ENCODE measurements at places on chromosomes 1 and 21. TPM values are rescaled to one million over a fixed set of nuclear protein-coding genes. Genes with fewer than 3 reads are reported as not detected.

DNA sequence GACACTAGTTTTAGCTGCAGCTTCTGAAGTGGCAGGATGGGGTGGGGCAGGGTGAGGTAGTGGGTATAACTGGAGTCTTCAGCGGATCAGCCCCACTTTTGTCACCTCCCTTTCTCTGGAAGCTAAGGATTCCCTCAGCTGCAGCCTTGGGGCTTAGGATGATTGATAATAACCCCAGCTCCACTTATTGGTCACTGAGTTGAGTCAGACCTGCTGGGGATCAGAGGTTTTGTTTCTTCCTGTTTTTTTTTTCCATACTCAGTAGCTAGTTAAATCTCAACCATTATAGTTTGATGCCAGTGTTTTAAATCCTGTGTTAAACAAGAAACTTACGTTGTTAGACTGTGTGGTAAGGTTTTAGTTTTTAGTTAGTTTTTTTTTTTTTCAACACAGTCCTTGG, 57.2 kb downstream of the LAMC1 start:
- no peak for DNase-seq
- H3K27ac ChIP-seq = no peak overlapping the region
- H3K4me3 ChIP-seq = no peak overlapping the region
- H3K4me1 ChIP-seq = peaks cover 42% of the 10 kb centered on the region
- no peaks in the 10 kb centered on the region for H3K36me3 ChIP-seq
- no peaks in the 10 kb centered on the region for H3K27me3 ChIP-seq

DNA sequence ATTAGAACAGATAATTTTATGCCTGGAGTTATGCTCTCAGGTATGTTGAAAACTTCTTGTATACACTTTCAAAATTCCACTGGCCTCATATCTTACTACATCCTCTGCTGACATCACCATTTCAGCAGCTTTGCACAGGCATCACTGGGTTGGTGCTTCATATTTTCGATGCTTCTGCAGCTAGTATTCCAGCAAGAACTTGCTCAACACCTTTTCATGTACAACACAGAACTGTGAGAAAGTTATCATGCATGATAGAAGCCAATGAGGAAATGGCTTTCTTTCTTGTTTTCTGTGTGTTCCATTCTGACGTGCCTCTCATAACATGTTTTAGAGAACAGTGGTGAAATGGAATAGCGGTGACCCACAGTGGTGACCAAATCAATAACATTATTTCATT, 5.1 kb upstream of the GBP5 start:
- no peak for DNase-seq
- H3K27ac ChIP-seq = no peak overlapping the region
- H3K36me3 ChIP-seq = no peaks in the 10 kb centered on the region
- peaks cover 5% of the 10 kb centered on the region for H3K4me1 ChIP-seq
- H3K27me3 ChIP-seq = no peaks in the 10 kb centered on the region
- no peak overlapping the region for H3K4me3 ChIP-seq

- H3K4me1 ChIP-seq = no peaks in the 10 kb centered on the region
- H3K4me3 ChIP-seq = no peak overlapping the region
- no peak overlapping the region for H3K27ac ChIP-seq
- no peaks in the 10 kb centered on the region for H3K36me3 ChIP-seq
- H3K27me3 ChIP-seq = no peaks in the 10 kb centered on the region
Observed at GRCh38 chr1:213245260-213245910, 194.3 kb downstream of the RPS6KC1 start.

DNA sequence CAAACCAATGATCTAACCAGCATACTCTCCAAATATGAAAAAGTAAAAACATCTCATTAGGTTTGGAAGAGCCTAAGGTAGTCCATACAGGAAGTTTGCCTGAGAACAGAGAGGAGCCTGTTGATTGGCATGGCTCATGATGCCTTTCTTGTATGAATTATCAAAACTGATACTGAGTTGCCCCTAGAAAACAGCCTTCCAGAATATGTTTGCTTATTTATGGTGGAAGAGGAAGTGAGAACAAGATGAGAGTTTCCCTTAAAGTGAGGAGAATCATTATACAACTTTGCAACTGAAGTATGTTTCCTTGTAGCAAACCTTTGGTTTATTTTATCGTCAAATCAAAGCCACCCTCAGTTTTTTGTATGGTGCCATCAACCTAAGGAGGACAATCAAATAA, 23.8 kb upstream of the KIAA1614 start:
- no peaks in the 10 kb centered on the region for H3K27me3 ChIP-seq
- no peaks in the 10 kb centered on the region for H3K4me1 ChIP-seq
- H3K36me3 ChIP-seq = no peaks in the 10 kb centered on the region
- H3K4me3 ChIP-seq = no peak overlapping the region
- no peak for DNase-seq

DNA sequence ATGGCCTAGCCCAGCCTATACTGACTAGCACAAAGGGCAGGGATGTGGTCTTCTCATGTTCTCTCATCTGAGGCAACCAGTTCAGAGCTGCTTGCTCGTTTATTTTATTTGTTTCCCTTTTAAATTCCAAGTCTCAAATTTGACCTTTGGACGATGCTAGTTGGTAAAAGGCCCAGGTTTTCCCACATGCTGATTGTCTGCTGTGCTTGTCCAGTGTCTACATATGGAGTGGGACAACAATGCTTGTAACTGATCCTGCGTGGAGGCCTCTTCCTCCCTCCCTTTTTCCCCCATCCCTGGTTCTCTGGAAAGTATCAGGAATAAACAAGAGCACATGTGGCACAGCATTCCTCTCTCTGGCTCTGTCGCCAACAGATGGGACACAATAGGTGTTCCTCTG, 34.0 kb upstream of the BEND5 start:
- no peak overlapping the region for H3K4me3 ChIP-seq
- no peaks in the 10 kb centered on the region for H3K27me3 ChIP-seq
- peaks cover 6% of the 10 kb centered on the region for H3K4me1 ChIP-seq
- DNase-seq = no peak
- H3K27ac ChIP-seq = no peak overlapping the region
- H3K36me3 ChIP-seq = no peaks in the 10 kb centered on the region

DNA sequence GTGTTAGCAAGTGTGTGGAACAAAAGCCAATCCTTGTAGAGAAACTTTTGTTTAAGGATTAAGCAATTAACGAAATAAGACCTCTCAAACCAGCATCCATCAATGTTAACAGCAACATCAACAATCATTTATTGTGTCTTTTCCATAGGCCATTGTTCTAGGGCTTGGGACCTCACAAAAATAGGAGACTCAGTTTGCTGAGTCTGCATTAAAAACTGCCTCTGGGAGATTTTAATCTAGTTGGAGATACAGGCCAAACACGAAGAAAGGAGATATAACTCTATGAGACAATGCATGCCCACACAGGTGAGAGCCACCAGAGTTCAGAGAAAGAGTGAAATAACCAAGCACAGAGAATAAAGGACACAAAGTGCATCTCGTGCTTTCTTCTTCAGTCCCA, 14.4 kb upstream of the SELP start:
- H3K27ac ChIP-seq = no peak overlapping the region
- H3K36me3 ChIP-seq = no peaks in the 10 kb centered on the region
- no peaks in the 10 kb centered on the region for H3K27me3 ChIP-seq

DNA sequence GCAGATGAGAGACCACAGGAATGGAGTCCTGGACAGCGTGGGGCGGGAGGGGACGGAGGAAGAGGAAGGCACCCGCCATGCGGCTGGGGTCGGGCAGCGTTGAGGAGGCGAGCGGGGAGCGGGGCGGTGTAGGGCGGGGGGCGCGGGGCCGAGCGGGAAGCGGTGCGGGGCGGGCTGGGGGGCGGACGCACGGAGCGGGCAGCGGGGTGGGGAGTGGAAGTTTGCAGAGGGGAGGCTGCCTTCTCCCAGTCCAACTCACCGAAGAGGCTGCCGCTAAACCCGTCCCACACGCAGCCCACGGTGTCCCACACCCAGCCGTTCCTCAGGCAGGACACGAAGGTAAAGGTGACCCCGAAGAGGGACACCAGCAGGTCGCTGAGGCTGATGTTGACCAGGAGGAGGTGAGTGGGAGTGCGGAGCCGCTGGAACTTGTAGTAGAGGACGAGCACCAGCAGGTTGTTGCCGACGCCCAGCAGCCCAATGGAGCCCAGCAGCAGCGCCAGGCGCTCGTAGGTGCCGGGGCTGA, 483 bp downstream of the CHML start:
- H3K4me3 ChIP-seq = peak overlapping the region; percentile 38
- no peaks in the 10 kb centered on the region for H3K27me3 ChIP-seq
- H3K36me3 ChIP-seq = no peaks in the 10 kb centered on the region
- peak; percentile 35 for DNase-seq
- peaks cover 27% of the 10 kb centered on the region for H3K4me1 ChIP-seq

- no peak overlapping the region for H3K4me3 ChIP-seq
- H3K36me3 ChIP-seq = no peaks in the 10 kb centered on the region
- no peak overlapping the region for H3K27ac ChIP-seq
- H3K27me3 ChIP-seq = no peaks in the 10 kb centered on the region
- no peak for DNase-seq
Observed at GRCh38 chr1:41526956-41527561, 42.6 kb upstream of the EDN2 start.

DNA sequence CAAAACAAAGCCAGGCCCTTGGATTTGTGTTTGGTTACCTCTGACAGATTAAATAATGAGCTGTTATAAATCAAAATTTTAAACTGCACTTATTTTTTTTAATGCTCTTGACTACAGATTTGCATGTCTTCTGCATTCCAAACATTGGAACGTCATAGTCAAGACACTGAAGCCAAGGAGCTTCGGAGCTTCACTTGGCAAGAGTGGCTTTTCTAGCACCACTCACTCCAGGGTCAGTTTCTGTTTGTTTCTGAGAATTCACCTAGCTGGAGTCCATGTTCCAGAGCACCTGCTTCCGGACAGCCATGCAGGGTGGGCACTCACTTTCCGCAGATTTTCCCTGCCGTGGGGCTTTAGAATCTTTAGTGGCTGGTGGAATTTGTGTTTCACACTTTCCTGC, 202.9 kb downstream of the ZP4 start:
- H3K4me3 ChIP-seq = no peak overlapping the region
- no peaks in the 10 kb centered on the region for H3K27me3 ChIP-seq
- peak; percentile 45 for DNase-seq
- H3K27ac ChIP-seq = no peak overlapping the region

DNA sequence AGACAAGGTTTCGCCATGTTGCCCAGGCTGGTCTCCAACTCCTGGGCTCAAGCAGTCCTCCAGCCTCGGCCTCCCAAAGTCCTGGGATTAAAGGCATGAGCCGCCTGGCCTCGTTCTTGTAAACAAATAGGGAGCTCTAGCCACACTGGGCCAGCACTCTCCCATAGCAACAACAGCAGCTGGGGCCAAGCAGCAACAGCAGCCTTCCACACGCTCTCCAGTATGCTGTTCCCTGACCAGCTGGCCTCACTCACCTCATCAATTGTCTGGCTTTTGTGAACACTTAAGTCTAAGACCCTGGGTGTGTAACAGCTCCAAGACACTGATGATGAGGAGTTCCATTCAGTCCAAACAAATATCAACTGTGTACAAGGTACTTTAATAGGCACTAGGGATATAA, 16.9 kb upstream of the GLIS1 start:
- no peak overlapping the region for H3K27ac ChIP-seq
- H3K27me3 ChIP-seq = no peaks in the 10 kb centered on the region
- H3K36me3 ChIP-seq = no peaks in the 10 kb centered on the region

DNA sequence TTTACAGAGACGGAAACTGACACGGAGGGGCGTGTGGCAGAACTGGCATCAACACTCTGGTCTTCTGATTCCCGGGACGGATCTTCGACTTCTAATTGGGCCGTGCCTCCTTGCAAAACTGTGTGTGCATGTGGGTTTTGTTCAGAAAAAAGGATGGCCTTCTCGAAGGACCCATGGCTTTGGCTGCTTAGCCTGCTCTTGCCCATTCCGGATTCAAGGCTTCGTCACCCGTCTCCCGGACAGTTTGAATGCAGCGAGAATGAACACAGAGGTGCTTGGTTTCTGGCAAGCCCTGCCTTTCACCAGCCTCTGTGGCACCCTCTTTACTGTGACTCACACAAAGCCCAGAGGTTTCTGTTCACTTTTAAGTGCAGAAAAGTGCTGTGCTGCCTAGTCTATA, 120.1 kb downstream of the PRDM2 start:
- no peaks in the 10 kb centered on the region for H3K27me3 ChIP-seq
- no peaks in the 10 kb centered on the region for H3K4me1 ChIP-seq
- no peak overlapping the region for H3K27ac ChIP-seq
- no peaks in the 10 kb centered on the region for H3K36me3 ChIP-seq

DNA sequence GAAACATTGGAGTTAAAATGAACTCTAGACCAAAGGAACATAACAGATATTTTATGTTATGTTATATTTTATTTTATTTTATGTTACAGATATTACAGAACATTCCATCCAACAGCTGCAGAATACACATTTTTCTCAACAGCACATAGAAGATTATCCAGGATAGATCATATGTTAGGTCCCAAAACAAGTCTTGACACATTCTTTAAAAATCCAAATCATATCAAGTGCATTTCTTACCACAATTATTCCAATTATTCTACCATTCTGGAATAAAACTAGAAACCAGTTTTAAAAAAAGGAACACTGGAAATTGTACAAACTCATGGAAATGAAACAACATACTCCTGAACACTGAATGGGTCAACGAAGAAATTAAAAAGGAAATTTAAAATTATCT, 30.9 kb upstream of the PIGK start:
- no peaks in the 10 kb centered on the region for H3K36me3 ChIP-seq
- H3K4me1 ChIP-seq = no peaks in the 10 kb centered on the region
- H3K27ac ChIP-seq = no peak overlapping the region
- H3K4me3 ChIP-seq = no peak overlapping the region
- no peaks in the 10 kb centered on the region for H3K27me3 ChIP-seq
- no peak for DNase-seq

DNA sequence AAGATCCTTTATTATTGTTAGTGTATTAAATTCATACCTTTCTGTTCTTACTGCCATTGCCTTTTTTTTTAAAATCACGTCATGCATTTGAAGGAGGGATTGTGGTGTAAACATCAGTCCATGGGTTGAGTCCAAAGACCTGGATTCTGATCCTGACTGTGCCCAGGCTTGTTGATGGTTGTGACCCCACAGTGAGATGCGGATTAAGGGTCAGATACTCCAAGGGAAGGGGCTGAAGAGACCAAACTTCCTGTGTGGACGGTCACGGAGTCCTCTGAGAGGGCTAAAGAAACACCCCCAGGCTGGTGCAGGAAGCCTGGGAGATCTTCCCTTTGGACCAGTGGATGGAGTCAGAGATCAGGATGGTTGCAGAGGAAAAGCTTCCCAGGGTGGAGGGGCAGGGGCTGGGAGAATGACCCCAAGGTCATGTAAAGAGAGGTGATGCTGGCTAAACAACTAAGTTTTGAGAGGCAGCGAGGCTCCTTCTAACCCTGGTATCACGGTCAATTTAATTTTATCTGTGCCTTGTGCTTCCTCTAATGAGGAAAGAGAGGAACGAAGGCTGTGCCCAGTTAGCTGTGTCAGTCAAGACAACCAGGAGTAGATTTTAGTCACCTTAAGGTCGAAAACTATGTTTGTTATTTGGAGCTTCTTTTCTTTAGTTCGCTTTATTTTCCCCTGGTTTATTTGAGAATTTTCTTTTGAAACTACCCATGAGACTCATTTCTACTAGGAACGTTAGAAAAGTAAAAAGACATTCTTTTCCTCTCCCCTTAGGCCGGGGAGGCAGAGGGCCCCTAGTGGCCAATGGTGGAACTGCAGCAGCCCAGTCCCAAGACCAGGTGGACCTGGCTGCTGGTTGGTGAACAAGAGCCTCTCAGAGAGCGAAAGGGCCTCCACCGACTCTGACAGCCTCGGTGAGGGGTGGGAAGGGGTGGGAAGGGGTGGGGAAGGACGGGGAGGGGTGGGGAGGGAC, 8.7 kb upstream of the GPR161 start:
- no peak overlapping the region for H3K4me3 ChIP-seq
- H3K4me1 ChIP-seq = peaks cover 3% of the 10 kb centered on the region
- H3K27me3 ChIP-seq = no peaks in the 10 kb centered on the region
- no peak overlapping the region for H3K27ac ChIP-seq
- DNase-seq = peak; percentile 83

Gene RGS13
- not detected for total RNA-seq

Gene AP4B1
- 14.8 TPM for total RNA-seq

Gene PLA2G2D
- total RNA-seq = not detected

Gene GUCA2B
- not detected for total RNA-seq

Gene CDC42BPA
- total RNA-seq = 50.0 TPM

Gene SDC3
- total RNA-seq = 18.3 TPM
